ENCODE measurements at places on chromosomes 7 and 10. TPM values are rescaled to one million over a fixed set of nuclear protein-coding genes. Genes with fewer than 3 reads are reported as not detected.

GRCh38 chr7:71482284-71482683 lies 350.3 kb downstream of the GALNT17 start:
- no peak for DNase-seq
- no peaks in the 10 kb centered on the region for H3K4me1 ChIP-seq
- no peaks in the 10 kb centered on the region for H3K36me3 ChIP-seq
- H3K27ac ChIP-seq = no peak overlapping the region
- H3K27me3 ChIP-seq = no peaks in the 10 kb centered on the region
- H3K4me3 ChIP-seq = no peak overlapping the region

DNA sequence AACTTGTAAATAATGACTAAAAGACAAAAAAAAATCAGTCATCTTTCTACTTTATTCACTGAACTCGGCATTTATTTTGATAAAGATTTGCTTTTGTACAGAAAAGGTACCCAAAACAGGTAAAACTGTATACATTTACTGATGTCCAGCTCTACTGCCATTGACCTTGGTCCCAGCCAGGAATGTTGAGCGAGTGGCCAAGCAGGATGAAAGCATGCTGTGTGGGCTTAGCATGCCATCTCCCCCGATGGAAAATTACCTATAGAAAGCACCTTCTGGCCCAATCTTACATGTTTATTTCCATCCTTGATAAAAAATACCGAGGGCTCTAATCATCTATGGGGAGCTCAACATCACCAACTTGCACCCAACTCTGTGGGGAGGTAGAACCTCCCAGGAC lies 6.8 kb downstream of the PARD3 start:
- DNase-seq = no peak
- no peak overlapping the region for H3K4me3 ChIP-seq
- no peak overlapping the region for H3K27ac ChIP-seq

DNA sequence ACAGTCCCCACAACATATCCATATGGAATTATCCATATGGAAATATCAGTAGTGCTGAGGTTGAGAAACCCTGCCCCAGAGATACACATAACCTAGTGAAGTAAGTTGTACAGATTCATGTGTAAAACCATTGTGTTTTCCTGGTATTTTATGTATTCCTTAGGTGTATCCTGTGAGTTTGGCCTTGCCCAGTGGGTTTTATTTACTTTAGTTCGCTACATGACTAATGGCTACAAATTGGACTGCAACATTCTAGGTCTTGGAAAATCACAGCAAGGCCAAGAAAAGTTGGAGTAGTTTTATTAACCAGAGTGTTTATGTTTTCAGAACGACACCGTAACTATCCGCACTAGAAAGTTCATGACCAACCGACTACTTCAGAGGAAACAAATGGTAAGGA lies 1.4 kb downstream of the RPS24 start:
- no peaks in the 10 kb centered on the region for H3K27me3 ChIP-seq
- H3K4me3 ChIP-seq = peak overlapping the region; percentile 97
- H3K4me1 ChIP-seq = peaks cover 10% of the 10 kb centered on the region
- no peaks in the 10 kb centered on the region for H3K36me3 ChIP-seq
- no peak overlapping the region for H3K27ac ChIP-seq

- DNase-seq = peak; percentile 36
- no peaks in the 10 kb centered on the region for H3K36me3 ChIP-seq
- H3K4me3 ChIP-seq = no peak overlapping the region
- no peaks in the 10 kb centered on the region for H3K4me1 ChIP-seq
Measured at GRCh38 chr10:132676193-132676891, 109.6 kb downstream of the NKX6-2 start.

DNA sequence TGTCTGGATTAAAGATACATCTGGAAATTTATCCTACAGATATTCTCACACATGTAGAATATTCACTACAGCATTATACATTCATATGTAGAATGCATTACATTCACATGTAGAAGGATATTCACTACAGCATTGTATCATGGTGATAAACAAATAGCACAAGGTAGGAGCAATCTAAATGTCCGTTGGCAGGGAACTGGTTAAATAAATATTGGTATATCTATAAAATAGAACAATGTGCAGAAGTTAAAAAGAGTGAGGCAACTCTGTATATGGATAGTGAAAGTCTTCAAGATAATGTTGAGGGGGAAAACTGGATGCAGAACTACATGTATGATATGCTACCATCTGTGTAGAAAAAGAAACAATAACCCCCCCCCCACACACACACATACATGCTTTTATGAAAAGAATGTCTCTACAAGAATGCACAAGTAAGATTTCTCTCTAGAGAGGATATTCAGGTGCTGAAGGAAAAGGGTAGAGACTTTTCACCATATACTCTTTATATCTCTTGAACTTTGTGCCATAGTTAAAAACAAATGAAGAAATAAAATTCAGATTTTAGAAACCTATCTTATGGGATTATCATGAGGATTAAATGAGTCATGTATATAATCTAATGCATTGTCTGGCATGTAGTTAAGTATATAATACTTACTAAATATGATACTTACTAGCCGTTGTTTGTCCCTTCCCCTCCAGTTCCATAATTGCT lies 86.0 kb upstream of the STRIP2 start:
- no peaks in the 10 kb centered on the region for H3K4me1 ChIP-seq
- no peaks in the 10 kb centered on the region for H3K27me3 ChIP-seq
- no peak overlapping the region for H3K4me3 ChIP-seq
- no peak overlapping the region for H3K27ac ChIP-seq

DNA sequence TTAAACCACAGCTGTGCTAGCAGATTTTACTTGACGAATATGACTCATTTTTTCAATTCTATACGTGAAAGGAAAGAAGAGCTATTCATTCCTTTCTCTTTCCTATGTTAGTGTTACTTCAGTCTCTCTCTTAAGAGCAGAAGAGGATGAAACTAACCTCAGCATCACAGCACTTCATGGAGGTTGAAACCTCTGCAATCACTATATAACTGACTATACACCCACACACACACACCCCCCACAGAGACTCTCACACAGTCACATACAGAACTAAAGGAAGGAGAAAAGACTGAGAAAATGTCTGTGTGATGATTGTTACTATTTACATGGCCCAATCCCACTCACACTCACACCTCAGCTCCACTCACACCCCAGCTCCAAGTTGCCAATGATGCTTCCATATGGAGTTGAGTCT lies 104.2 kb downstream of the KIF20B start:
- H3K36me3 ChIP-seq = no peaks in the 10 kb centered on the region
- DNase-seq = no peak

DNA sequence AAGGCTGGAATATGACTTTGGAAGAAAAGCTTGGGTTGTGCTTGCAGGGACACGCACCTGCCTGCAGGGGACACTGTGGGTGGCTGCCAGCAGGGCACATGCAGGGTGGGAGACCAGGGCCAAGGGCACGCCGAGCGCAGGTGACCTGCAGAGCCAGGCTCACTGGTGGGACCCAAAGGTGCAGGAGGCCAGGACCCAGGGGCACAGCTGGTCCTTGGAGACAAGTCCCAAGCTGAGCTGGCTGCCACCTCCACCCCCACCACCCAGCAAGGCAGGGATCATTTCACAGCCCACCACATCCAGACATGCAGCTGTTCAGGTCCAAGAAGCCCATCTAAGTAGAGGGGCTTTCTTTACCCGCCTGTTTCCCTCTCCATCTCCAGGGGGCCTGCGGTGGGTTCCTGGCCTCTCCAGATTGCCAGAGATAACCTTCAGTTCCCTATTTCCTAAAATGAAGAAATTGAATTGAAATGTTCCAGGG lies 13.8 kb upstream of the CLIP2 start:
- H3K27me3 ChIP-seq = no peaks in the 10 kb centered on the region
- no peak overlapping the region for H3K27ac ChIP-seq
- no peak for DNase-seq
- H3K36me3 ChIP-seq = no peaks in the 10 kb centered on the region

- no peak overlapping the region for H3K27ac ChIP-seq
- H3K4me1 ChIP-seq = no peaks in the 10 kb centered on the region
- H3K4me3 ChIP-seq = no peak overlapping the region
- no peaks in the 10 kb centered on the region for H3K36me3 ChIP-seq
- no peak for DNase-seq
Measured at GRCh38 chr7:135911099-135911498, 66.1 kb downstream of the MTPN start.

GRCh38 chr10:60390224-60390626 lies 550 bp upstream of the ANK3 start:
- DNase-seq = no peak
- H3K27ac ChIP-seq = no peak overlapping the region
- H3K4me3 ChIP-seq = no peak overlapping the region
- no peaks in the 10 kb centered on the region for H3K36me3 ChIP-seq
- no peaks in the 10 kb centered on the region for H3K4me1 ChIP-seq

- no peak overlapping the region for H3K27ac ChIP-seq
- no peaks in the 10 kb centered on the region for H3K4me1 ChIP-seq
- no peaks in the 10 kb centered on the region for H3K27me3 ChIP-seq
- no peaks in the 10 kb centered on the region for H3K36me3 ChIP-seq
- no peak for DNase-seq
Measured at GRCh38 chr10:97195706-97196222, 10.0 kb upstream of the SLIT1 start.

GRCh38 chr7:148241700-148242293 lies 348.8 kb upstream of the C7orf33 start:
- DNase-seq = no peak
- no peak overlapping the region for H3K27ac ChIP-seq
- H3K4me3 ChIP-seq = no peak overlapping the region
- no peaks in the 10 kb centered on the region for H3K27me3 ChIP-seq
- no peaks in the 10 kb centered on the region for H3K36me3 ChIP-seq

DNA sequence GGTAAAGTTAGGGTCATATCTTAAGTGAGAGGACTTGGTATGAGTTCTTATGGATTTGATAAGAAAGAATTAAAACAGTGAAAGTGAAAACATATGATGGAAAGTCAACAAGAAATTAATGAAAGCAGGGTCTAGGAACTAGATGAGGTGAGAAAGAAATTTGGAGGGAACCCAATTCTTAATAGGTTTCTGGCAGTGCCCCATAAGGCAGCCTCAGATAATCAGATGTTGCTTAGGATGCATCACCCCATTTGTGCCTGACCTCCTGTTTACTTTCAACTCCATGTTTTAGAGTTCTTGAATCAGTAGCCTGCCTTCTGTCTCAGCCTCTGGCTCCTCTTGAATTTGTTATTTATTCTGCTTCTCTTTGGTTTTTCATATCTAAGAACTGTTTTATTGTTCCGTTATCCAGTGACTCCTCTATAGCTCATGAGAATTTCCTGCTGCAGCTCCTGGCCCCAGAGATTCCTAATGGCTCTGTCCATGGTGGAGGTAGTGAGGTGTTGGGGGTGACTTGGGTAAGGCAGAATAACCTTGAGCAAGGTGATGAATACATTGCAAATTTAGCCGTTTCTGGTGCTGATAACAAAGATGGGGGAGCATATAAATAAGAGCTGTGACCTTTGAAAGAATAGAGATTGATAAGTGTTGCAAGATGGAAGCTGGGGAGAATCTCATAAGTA lies 17.6 kb downstream of the ITGB8 start:
- no peak for DNase-seq
- no peak overlapping the region for H3K27ac ChIP-seq
- H3K4me1 ChIP-seq = peaks cover 11% of the 10 kb centered on the region
- no peaks in the 10 kb centered on the region for H3K36me3 ChIP-seq

ELMO1 gene
- 381 TPM for total RNA-seq

NEUROG3 gene
- not detected for total RNA-seq

CAV1 gene
- 22.3 TPM for total RNA-seq
